ENCODE measurements at places on chromosomes 11 and 22.

- no peak for DNase-seq
Observed at GRCh38 chr11:103325686-103326069, 216.5 kb downstream of the DYNC2H1 start.

DNA sequence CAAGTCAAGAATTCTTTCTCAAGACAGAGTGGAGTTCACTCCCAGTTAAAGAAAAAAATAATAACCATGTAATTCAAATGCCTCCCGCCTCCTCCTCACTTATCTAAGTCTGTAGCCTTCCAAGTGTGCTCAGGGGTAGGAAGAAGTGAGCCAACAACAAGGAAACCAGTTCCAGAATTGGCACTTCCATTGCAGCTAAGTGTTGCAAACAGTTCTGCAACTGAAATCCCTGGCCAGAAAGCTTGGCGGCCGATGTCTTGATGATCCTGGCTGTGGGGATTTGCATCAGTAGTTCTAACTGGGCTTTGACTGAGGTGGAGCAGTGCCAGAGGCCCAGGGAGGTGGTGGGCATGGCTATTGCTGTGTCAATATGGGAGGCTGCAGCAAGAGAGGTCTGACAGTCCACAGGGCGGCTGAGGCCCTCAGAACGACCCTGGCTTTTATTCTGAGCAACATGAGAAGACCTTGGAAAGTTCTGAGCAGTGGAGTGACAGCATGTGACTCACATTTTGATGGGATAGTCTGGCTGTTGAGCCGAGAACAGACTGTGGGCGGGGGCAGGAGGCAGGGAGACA lies 19.2 kb downstream of the DHCR7 start:
- no peak for DNase-seq

DNA sequence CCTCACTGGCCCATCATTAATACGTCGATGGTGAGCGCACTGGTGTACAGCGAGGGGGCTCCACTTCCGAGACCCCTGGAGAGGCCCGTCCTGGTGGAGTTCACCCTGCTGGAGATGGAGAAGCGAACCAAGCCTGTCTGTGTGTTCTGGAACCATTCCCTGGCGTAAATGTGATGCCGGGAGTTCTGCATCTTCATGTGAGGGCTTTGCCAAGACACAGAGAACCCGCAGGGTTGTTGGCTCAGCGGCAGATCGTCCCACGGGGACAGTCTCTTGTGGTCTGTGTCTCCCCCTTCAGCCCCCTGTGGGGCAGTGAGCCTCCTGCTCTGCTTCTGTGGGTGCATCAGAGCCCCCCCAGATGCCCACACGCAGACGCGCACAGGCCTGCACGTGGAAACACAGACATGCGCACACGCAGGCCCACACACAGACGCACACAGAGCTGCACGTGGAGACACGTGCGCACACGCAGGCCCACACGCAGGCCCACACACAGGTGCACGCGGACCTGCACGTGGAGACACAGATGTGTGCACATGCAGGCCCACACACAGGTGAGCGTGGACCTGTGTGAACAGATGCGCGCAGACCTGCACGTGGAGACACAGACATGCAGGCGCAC lies 55.8 kb upstream of the PRODH start:
- DNase-seq = no peak

DNA sequence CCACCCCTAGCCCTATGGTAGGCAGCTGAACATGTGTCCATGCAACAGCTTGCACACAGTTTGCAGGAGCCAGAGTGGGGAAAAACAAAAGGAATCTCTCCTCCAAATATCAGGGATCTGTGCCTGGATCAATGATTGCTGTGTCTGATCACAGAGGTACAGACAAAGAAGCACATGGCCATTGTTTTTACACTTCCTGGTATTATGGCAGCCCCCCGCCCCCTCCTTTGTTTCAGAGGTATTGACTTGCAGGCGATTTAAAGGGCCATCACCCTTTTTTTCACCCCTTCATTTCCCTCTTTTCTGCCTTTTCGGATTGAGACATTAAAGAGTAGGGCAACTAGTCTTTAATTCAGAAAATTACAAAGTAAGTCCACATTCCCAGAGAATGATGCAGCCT lies 453.0 kb upstream of the LUZP2 start:
- DNase-seq = no peak

DNA sequence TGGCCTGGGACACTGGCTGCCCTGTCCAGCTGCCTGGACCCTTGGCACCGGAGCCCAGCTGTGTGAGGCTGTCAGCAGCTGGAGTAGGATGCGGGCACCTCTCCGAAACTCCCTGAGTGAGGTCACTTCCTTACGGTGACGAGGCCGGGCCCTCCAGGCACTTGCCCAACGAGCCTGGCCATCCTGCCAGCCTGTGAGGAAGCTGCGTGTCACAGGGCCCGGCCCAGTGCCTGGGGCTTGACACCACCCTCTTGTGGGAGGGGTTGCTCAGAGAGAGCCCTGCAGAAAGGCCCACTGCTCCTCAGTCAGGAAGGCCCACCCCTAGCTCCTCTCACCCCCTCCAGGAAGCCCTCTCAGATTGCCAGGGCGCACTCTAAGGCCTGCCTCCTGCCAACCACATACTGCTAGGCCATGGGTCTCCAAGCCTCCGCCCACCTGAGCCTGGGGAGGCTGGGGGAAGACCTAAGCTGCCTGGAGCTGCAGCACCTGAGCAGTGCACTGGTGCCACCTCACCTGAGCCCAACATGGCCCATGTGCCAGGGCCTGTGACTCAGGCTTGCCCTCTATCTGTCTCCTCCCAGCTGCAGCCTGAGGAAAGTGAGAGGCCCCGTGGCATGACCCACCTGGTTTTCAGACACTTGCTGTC lies 4.3 kb upstream of the PHLDA2 start:
- no peak for DNase-seq

Data from NCI-H82 (cell line).